ENCODE measurements at places on chromosomes 2 and 18.

GRCh38 chr18:9760641-9761040, 52.5 kb downstream of the RAB31 start:
- no peak for DNase-seq

DNA sequence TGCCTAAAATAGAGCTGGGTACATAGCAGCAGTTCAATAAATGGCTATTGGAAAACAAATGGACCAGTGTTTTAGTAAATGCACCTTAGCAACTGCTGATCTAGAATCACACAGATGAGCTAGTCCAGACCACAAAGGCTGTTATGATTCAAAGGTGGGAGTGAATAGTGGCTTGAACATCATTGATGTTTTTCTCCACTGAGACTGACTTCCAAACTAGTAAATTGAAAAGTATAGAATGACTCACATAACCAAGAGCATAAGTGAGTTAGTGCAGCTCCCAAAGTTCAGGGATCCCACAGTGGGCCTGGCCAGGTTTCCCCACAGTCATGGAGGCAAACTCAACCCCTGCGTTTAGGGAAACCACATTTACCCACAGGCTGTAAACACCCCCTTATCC, 106.7 kb upstream of the YPEL5 start:
- DNase-seq: no peak

- DNase-seq: no peak
Measured at GRCh38 chr2:240309214-240309613, 126.2 kb upstream of the GPC1 start.

DNA sequence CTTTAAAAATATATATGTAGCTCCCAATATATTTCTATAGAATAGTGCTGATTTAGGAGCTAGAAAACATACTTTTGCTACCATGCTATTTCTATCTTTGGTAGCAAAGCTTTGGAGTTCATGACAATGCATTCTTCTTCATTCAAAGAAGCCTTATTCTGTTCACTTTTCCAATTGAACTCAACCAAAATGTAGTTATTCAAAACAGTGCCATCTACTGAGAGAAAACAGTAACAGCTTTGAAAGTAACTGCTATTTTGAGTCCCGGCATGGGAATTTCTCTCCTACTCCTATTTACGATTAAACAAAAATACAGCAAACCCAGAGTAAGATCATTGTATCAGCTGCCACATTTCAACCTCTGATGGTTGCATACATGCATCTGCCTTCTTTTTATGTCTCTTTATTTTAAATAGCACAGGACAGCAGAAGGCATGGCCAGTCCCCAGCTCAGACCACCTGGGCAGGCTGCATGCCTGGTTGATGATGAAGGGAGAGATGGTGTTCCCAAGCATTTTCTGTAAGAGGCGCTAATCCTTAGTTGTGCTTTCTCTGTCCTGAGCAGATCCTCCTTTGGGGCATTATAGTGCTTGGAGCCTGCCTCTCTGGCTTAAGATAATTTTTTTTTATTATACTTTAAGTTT, 69.7 kb upstream of the SULT1C3 start:
- no peak for DNase-seq

DNA sequence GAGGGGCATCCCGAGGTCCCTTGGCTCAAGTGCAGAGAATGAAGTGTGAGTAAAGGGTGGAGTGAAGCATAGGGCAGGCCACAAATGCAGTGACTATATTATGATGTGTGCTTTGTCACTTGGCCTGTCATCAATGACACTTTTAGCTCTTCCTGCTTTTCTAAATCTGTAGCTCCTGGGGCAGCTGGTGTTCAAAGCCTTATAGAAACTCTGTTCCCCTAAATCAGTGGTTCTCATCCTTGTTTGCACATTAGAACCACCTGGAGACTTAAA, 135.6 kb upstream of the LGALSL start:
- no peak for DNase-seq

- DNase-seq: no peak
Measured at GRCh38 chr2:98158305-98158704, 71.3 kb downstream of the VWA3B start.

DNA sequence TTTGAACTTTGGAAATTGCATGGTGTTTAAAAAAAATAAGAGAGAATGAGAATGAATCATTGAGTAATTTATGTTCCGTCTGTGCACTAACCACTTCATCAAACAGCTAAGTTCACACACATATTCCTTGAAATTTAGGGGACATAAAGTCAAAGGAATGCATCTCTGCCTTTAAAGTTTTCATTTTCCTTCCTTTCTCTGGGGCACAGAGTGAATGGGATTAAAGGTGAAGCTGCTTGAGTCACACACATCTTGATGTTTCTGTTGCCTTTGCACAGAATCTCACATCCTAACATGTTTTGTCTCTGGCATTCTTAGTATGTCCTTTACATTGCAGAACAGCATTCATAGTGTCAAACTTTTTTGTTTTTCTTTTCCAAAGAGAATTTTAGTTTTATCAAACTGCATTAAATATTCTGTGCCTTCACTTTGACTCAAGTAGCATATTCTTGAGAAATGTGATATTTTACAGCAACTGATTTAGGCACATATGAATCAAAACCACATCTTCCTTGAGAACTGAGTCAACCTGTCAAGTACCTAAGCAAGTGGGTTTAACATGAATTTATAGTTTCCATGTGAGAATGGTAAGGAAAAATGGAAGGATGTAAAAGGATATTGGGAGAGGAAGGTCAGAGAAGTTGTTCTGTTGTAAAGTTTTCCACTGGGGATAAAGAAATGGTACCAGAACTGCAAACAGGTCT, 169.1 kb upstream of the THUMPD2 start:
- no peak for DNase-seq

GRCh38 chr2:237652854-237653253, 25.5 kb downstream of the LRRFIP1 start:
- no peak for DNase-seq

DNA sequence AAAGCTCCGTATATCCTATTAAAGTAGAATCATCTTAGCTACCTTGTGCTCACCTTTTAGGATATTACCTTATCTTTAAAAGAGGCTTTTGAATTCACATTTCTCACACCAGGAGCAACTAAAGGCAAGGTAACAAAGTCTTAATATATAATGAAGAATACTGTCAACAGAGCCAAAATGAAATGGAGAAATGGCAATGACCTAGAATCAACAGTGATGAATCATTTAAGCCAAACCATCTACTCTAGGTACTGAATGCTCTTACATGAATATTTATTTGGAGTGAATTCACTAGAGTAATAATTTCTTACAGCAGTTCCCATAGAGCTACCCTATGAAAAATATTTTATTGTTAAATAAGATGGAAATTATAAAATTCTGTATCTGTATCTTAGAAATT, 421.0 kb downstream of the RND3 start:
- DNase-seq: no peak

GRCh38 chr2:181250691-181251090, 206.5 kb upstream of the ITGA4 start:
- DNase-seq: no peak
